ENCODE measurements at places on chromosomes 3 and 15. TPM values are rescaled to one million over a fixed set of nuclear protein-coding genes. Genes with fewer than 3 reads are reported as not detected.
A peak's percentile ranks its signal among the peaks of the same experiment; 100 is the strongest.

DNA sequence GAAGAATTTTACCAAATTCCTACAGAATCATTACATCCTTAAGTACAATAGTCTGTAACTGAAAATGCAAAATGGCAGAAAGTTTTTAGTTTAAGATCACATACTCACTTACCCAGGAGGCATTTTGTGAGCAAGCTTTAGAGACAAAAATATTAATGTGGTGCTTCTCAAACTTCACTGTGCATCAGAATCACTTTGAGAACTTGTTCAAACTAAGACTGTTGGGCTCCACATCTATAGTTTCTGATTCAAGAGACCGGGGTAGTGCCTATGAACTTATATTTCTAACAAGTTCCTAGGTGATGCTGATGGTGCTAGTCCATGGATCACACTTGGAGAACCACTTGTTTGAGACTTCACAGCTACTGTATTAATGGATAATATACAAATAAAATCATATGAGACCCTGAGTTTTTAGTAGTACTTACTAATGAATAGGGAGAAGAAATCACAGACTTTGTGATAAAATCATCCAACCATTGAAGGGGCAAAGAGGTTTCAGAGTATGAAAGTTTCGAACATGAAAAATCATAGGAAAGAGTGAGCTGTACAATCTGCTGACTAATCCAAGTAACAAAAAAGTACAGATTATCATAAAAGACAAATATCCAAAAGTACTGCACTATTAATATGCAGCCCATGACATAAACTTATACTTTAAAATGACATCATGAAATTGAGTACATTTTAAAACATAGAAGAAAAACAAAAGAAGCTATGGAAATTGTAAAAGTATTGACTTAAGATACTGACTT, 110.3 kb downstream of the ADAM10 start:
- no peak for DNase-seq

GRCh38 chr15:77944002-77944867, 133.3 kb downstream of the TBC1D2B start:
- peak; percentile 70 for DNase-seq

DNA sequence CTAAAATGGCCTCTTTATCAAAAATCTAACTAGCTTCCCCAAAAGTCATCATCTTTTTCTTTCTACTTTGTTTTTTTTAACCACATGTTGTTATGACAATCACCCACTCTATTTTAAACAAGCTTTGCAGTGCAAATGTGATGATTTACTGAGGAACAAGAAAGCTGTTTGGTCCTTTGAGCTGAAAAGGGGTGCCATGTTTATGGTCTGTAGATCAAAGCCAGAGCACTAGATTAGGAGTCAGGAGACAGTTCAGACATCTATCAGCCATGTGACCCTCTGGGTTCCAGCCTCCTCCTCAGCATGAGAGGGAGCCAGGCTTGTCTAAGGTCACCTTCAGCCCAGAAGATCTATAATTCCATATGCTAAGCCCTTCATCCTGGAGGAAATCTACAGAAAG, 65.9 kb downstream of the RPL22L1 start:
- no peak for DNase-seq

DNA sequence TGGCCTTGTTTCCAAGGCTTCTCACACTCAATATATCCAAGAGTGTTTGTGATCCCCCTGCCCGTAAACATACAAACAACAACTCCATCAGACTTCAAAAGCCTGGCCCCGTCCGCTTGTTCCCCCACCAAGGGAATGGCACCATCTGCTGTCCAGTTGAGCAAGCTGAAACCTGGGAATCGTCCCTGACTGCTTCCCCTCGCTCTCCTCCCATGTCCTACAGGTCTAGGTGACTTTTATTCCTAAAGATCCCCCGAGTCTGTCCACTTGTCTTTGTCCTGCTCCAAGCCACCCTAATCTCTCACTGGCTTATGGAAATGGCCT, 27.9 kb upstream of the FAM174B start:
- no peak for DNase-seq

DNA sequence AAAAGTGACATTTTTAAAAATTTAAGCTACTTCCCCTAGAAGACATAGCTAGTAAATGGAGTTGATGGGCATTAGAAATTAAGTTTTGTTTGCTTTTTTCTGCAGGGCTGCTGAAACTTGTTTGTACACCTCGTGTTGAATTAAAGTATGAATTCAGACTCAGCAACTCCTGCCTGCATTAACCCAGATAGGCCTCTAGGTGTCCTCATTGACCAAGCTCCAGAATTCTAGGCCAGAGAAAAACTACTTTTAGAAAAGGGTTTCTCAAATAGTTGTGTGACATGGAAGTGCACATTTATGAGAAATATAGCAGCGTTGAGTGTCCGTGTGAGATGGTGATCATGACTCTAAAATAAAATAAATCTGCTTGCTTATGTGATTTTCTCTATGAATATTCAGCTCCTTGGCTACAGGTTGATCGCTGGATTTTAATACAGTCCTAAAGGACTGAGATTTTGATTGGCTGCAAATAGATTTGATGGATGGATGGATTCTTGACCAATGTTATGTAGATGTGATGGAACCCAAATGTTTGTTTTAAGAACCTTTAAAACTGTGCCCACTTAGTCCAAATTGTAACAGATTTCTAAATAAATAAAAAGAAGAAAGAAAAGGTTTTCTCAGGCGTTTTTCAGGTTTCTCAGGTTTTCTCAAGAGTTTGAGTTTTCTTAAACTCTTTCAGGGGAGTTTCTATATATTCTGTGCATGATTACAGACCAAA, 39.4 kb upstream of the LMOD3 start:
- peak; percentile 53 for DNase-seq

Gene ATP10A
- total RNA-seq = 70.1 TPM

Gene PLCH1
- total RNA-seq = 0.58 TPM

Measured in activated CD8-positive, alpha-beta memory T cell treated with anti-CD3 and anti-CD28 coated beads, Interleukin-2, amount 10 ng/mL, durations not matched to agents 7 days and 5 days (primary cell).